NT2/D1 (cell line): ENCODE measurements at places on chromosomes 1 and 21.

- no peak for DNase-seq
Observed at GRCh38 chr1:7052701-7053100, 267.4 kb downstream of the CAMTA1 start.

DNA sequence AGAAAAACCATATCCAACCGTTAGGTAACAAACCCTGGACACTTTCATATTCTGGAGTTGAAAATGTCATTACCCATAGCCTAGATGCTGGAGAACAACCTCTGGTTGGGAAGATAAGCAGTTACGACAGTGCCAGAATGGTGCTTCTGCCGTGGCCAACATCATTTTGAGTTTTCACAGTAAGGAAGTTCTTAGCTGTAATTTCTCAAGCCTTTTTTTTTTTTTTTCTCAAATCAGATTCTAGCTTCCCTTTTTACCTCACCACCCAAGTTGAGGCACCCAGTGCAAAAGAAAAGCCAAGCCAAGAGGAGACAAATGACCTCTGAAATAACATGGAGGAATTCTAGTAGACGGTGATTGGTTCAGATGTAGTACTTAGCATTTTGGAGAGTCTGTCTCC is 21.8 kb downstream of the PPT1 start:
- no peak for DNase-seq

GRCh38 chr21:27219068-27219467 is 252.2 kb upstream of the ADAMTS5 start:
- DNase-seq: no peak

GRCh38 chr21:27703791-27704190 is 736.9 kb upstream of the ADAMTS5 start:
- DNase-seq: no peak

GRCh38 chr1:76510672-76511557 is 356.4 kb upstream of the ST6GALNAC5 start:
- no peak for DNase-seq
